Activated T-helper 1 cell treated with anti-CD3 and anti-CD28 coated beads, Interleukin-12 subunit alpha, Interleukin-12 subunit beta, Interleukin-2, Interleukin-4 antibody, amounts not matched to agents 30 ng/mL and 10 ng/mL and 1 ng/mL, durations not matched to agents 14 hours and 24 hours and 36 hours (primary cell): ENCODE measurements at places on chromosomes 3 and 15.

GRCh38 chr3:170862618-170863374 lies 7.2 kb downstream of the RPL22L1 start:
- DNase-seq, result no peak
- peaks cover 23% of the 10 kb centered on the region for H3K4me1 ChIP-seq
- H3K27me3 ChIP-seq, result no peaks in the 10 kb centered on the region

- no peak overlapping the region for H3K4me3 ChIP-seq
- H3K27me3 ChIP-seq, result peaks cover 26% of the 10 kb centered on the region
- no peak overlapping the region for H3K27ac ChIP-seq
- no peaks in the 10 kb centered on the region for H3K36me3 ChIP-seq
- H3K4me1 ChIP-seq, result peaks cover 19% of the 10 kb centered on the region
- DNase-seq, result no peak
Measured at GRCh38 chr15:43118829-43119228, 13.0 kb upstream of the UBR1 start.

DNA sequence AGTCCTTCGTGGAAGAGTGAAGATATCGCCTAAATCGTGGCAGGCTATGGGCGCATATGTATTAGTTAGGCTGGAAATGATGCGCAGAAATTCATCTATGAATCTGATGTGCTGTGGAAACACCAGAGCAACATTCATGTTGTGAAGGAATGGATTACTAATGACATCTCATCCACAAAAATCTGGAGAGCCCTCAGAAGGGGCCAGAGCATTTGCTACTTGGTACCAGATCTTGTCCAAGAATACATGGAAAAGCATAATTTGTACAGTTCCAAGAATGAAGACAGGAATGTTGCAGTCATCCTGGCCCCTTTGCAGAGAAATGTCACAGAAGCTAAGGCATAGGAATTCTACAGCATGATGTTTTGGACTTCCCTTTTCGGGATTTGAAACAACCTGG lies 38.4 kb upstream of the FOXB1 start:
- peaks cover 2% of the 10 kb centered on the region for H3K36me3 ChIP-seq
- no peak overlapping the region for H3K4me3 ChIP-seq
- peaks cover 16% of the 10 kb centered on the region for H3K27me3 ChIP-seq
- H3K4me1 ChIP-seq, result peaks cover 14% of the 10 kb centered on the region
- no peak overlapping the region for H3K27ac ChIP-seq

GRCh38 chr3:49924683-49925082 lies 4.9 kb downstream of the MON1A start:
- H3K4me3 ChIP-seq, result no peak overlapping the region
- peaks cover 3% of the 10 kb centered on the region for H3K36me3 ChIP-seq
- H3K27me3 ChIP-seq, result no peaks in the 10 kb centered on the region
- H3K27ac ChIP-seq, result no peak overlapping the region

DNA sequence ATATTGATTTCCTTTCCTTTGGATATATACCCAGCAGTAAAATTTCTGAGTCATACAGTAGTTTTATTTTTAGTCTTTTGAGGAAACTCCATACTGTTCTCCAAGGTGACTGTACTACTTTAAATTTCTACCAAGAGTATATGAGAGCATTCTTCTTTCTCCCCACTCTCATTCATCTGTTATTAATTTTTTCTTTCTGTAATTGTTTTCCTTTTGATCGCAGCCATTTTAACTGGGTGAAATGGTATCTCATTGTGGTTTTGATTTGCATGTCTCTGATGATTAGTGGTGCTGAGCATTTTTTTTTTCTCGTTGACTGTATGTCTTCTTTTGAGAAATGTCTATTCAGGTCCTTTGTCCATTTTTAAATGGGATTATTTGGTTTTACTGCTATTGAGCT lies 18.3 kb upstream of the VGLL3 start:
- no peak overlapping the region for H3K27ac ChIP-seq
- no peak overlapping the region for H3K4me3 ChIP-seq
- no peaks in the 10 kb centered on the region for H3K4me1 ChIP-seq
- H3K36me3 ChIP-seq, result no peaks in the 10 kb centered on the region

GRCh38 chr3:127822041-127822681 lies at the start of gene MGLL:
TSS of gene MGLL (minus strand) at chr3:127822515. CDS start at chr3:127822318, 197 bp downstream.
- DNase-seq, result no peak
- H3K4me1 ChIP-seq, result peaks cover 8% of the 10 kb centered on the region
- peak within 1 kb of the TSS; percentile 78 for H3K27ac ChIP-seq
- peak within 1 kb of the TSS; percentile 80 for H3K4me3 ChIP-seq

GRCh38 chr3:36707623-36708409 lies 56.5 kb downstream of the DCLK3 start:
- H3K4me1 ChIP-seq, result no peaks in the 10 kb centered on the region
- no peaks in the 10 kb centered on the region for H3K36me3 ChIP-seq
- DNase-seq, result no peak
- no peak overlapping the region for H3K27ac ChIP-seq
- H3K27me3 ChIP-seq, result peaks cover 5% of the 10 kb centered on the region

GRCh38 chr3:77530870-77531269 lies 491.0 kb downstream of the ROBO2 start:
- no peak overlapping the region for H3K27ac ChIP-seq
- H3K4me1 ChIP-seq, result no peaks in the 10 kb centered on the region
- DNase-seq, result no peak
- no peak overlapping the region for H3K4me3 ChIP-seq

DNA sequence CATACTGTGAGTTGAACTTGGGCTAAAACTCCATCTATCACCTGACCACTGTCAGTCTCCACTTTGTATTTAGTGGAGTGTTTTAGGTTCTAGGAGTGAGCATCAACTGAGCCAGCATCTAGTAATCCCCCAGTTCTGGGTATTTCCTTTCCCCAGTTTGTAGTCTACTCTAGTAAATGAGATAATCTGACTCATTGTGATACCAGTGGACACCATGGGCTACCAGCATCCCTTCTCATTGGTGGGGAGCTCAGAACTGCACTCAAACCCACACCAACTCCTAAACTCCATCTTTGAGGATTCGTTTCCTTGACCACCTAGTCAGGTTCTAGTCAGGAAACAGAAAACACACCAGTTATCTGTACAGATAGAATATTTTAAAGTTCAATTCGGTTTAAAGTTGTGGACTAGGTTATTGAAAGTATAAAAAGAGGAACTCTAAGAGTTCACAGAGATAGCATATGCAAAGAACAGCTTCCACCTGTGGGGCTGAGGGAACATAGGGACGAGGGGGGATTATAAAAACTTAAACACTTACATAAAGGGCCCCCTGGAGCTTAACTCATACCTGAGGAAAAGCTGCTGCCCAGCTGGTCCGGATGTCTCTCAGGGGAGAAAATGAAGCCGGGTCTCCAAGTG lies 36.0 kb downstream of the LEO1 start:
- H3K27me3 ChIP-seq, result no peaks in the 10 kb centered on the region
- H3K27ac ChIP-seq, result peak overlapping the region; percentile 67

DNA sequence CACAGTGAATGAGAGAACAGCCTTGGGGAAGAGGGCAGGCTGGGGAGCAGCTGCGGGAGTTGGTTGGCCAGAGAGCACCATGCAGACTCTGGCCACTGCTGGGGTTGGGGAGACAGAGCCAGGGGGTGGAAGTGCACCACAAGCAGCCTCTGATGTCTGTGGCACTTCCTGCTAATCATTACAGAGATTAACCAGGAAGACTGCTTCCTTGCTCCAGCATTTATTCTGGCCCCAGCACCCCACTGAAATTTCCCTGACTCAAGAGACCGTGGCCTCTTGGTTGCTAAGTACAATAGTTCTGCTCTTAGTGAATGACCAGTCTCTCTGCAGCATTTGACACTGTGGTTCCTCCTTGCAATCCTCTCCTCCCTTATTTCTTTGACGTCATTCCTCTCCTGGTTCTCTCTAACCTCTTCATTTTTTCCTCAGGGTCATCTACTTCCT lies 266.2 kb upstream of the ROPN1 start:
- no peak overlapping the region for H3K27ac ChIP-seq
- no peaks in the 10 kb centered on the region for H3K36me3 ChIP-seq
- no peak for DNase-seq
- H3K4me3 ChIP-seq, result no peak overlapping the region
- H3K4me1 ChIP-seq, result no peaks in the 10 kb centered on the region
- peaks cover 9% of the 10 kb centered on the region for H3K27me3 ChIP-seq

- no peaks in the 10 kb centered on the region for H3K4me1 ChIP-seq
- peaks cover 2% of the 10 kb centered on the region for H3K36me3 ChIP-seq
- no peak overlapping the region for H3K4me3 ChIP-seq
- H3K27ac ChIP-seq, result no peak overlapping the region
Measured at GRCh38 chr3:171508676-171509075, 48.5 kb upstream of the TNIK start.

- no peak overlapping the region for H3K27ac ChIP-seq
- H3K4me1 ChIP-seq, result peaks cover 58% of the 10 kb centered on the region
- H3K27me3 ChIP-seq, result no peaks in the 10 kb centered on the region
Measured at GRCh38 chr3:32498252-32498651, 4.4 kb downstream of the CMTM6 start.

DNA sequence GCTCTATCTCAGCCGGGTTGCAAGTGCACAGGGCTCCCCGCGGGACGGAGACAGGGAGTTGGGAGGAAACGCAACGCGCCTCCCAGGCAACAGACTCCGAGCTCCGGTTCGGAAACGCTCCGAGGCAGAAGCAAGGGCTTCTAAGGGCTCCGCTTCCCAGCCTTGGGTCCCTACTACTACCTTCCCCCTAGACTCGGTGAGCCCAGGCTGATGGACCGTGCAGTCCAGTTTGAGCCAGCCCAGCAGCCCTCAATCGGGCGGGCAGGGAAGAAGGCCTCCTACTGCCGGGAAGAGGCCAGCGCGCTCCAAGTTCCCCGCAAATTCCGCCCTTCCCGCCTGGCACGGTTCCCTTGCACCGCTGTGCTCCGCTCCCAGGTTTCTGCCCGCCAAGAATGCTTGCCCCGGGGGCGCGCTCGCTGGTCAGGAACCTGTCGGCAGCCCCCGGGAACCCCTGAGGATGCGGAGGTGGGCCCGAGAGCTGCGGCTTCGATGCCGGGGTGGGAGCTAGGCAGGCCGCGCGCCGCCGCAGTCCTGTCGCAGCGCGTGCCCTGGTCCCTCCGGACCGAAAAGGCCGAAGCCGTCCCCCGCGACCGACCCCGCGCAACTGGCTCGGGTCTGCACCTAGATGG lies 728 bp downstream of the TRANK1 start:
- peaks cover 10% of the 10 kb centered on the region for H3K36me3 ChIP-seq
- peak overlapping the region; percentile 69 for H3K4me3 ChIP-seq
- no peaks in the 10 kb centered on the region for H3K4me1 ChIP-seq
- DNase-seq, result no peak
- no peak overlapping the region for H3K27ac ChIP-seq
- peaks cover 16% of the 10 kb centered on the region for H3K27me3 ChIP-seq

GRCh38 chr3:128632301-128632700 lies 18.3 kb downstream of the RPN1 start:
- H3K4me1 ChIP-seq, result peaks cover 12% of the 10 kb centered on the region
- DNase-seq, result no peak
- H3K36me3 ChIP-seq, result peaks cover 34% of the 10 kb centered on the region
- no peak overlapping the region for H3K4me3 ChIP-seq
- no peak overlapping the region for H3K27ac ChIP-seq

- no peaks in the 10 kb centered on the region for H3K36me3 ChIP-seq
- no peak overlapping the region for H3K4me3 ChIP-seq
- no peak for DNase-seq
- no peak overlapping the region for H3K27ac ChIP-seq
Measured at GRCh38 chr3:24505691-24506550, 11.3 kb upstream of the THRB start.

DNA sequence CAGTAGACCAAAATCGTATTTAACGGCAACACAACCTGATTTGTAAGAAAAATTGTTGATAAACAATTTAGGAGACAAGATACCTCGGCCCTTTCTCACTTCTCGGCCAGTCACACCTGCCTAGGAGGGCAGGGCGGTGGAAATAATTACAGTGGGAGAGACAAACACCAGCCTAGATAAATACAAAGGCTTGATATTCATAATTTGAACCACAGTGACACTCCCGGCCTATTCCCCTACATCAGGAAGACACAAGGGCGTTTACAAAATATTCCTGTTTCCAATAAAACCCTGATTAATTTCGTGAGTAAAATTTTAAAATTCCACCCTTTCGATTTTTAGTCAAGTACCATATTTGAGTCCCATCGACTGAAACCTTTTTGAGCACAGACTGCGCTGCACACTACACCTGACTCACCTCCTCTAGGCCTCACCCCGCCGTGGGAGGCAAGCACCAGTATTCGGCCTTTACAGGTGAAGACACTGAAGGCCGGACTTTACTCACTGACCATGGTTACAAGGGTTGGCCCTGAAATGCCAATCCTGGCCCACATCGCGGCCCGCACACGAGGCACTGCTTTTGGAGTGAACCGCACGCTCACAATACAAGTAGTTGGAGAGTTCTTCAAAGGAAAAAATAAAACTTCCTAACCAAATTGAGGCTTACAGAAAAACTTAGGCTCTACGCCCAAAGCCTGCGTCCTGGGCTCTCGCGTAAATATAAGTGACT lies 794 bp downstream of the ARPP19 start:
- peak overlapping the region; percentile 92 for H3K4me3 ChIP-seq
- peaks cover 47% of the 10 kb centered on the region for H3K4me1 ChIP-seq
- no peaks in the 10 kb centered on the region for H3K27me3 ChIP-seq
- H3K27ac ChIP-seq, result peak overlapping the region; percentile 97
- peak; percentile 19 for DNase-seq

- peaks cover 28% of the 10 kb centered on the region for H3K4me1 ChIP-seq
- peak overlapping the region; percentile 1 for H3K27ac ChIP-seq
Measured at GRCh38 chr3:72678867-72679266, 169.4 kb downstream of the SHQ1 start.

DNA sequence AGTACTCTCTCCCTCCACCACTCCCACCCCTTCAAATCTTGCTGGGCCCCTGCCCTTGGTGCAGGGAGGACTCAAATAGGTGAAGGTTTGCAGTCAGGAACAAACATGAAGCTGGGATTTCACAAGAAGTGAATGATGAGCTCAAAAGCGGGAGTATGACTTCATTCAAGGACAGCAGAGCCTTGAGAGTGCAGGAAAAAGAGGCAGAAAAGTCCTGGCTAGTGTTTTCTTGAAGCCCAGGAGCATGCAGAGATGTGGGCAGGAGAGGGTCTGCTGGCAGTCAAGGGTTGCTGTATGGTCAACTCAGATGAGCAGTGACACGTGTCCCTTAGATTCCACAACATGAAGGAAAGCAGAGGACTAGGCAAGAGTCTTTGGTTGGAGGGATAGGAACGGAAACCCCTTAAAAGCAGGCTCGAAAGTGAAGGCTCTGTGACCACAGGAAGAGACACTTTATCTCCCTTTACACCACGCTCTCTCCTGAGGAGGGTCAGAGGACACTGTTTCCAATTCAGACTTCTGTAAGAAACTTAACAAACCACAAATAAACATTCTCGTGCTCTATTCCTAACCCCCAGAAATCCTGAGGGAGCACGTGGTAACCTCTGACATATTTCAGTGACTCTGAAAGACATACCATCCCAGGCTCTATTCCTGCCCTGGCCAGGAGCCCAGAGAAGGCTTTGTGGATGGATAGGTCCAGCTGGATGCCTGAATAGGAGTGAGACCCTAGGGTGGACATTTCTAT lies 168.0 kb upstream of the NDN start:
- no peak overlapping the region for H3K27ac ChIP-seq
- H3K27me3 ChIP-seq, result no peaks in the 10 kb centered on the region
- H3K36me3 ChIP-seq, result no peaks in the 10 kb centered on the region

DNA sequence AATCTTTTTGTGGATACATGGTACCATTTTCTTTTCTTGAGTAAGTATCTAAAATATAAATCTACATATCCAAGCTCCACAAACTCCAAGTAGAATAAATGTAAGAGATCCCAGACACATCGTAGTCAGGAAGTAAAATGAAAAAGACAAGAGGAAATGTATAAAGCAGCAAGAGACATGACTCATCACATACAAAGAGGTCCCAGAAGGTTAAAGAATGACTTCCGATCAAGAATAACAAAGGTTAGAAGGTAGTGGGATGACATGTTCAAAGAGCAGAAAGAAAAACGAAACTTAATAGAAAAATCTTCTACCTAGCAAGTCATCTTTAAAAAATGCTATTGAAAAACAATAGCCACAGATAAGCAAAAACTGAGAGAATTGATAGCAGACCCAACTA lies 705.8 kb downstream of the NR2F2 start:
- no peak for DNase-seq
- no peaks in the 10 kb centered on the region for H3K27me3 ChIP-seq
- H3K4me1 ChIP-seq, result no peaks in the 10 kb centered on the region
- H3K36me3 ChIP-seq, result no peaks in the 10 kb centered on the region
- no peak overlapping the region for H3K27ac ChIP-seq
